ENCODE measurements at places on chromosomes 3 and 15.
A peak's percentile ranks its signal among the peaks of the same experiment; 100 is the strongest.

DNA sequence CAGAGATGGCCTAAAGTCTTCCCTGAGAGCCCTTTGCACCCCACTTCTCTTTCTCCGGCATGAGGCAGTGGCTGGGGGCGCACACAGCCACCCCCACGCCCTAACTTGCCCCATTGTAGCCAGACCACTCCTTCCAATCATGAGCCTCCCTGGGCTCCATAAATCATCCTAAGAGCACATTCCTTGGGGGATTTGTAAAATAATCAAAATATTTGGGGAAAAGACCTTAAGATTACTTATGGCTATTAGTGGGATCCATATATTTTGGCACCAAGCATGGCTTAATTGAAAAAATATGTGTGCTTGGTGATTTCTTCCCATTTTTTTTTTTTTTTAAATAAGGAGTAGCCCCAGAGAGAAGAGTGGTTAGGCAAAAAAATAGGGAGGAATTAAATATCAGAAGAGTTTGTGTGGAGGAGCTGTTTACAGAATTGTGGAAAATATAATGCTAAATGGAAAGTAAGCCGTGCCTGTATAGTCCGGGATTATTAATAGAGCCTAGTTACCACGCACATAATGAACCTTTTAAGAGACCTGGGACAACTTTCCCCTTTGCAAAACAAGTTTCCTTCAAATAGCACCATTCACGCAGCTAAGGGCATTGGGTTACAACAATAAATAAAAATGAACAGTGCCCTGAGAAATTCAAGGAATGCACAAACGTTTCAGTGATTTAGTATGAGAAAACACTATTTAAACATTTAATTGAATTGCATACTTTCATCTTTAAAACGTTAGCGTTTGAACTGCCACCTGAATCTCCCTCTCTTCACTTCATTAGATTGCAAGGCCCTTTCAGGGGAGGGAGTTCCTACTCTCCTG, 46.1 kb downstream of the SMAD6 start:
- DNase-seq: peak; percentile 29

GRCh38 chr3:7095116-7095515, 234.2 kb downstream of the GRM7 start:
- DNase-seq: no peak

DNA sequence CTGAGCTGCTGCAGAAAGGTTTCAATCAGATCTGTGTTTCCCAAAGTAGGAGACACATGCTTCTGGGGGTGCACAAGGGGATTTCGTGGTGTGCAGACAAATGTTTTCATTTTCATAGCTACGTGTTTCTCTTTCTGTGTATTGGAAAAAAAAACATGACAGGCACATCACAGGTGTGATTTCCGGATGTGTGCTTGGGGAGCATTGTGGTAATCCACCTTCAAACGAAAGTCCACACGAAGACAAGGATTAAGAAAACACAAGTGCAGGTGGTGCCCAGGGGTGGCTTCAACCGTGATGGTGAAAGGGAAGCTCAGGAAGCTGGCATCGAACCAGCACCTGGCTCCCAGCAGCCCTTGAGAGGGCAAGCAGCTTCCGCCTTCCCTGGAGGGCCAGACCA, 164.6 kb upstream of the LINGO1 start:
- DNase-seq: no peak

DNA sequence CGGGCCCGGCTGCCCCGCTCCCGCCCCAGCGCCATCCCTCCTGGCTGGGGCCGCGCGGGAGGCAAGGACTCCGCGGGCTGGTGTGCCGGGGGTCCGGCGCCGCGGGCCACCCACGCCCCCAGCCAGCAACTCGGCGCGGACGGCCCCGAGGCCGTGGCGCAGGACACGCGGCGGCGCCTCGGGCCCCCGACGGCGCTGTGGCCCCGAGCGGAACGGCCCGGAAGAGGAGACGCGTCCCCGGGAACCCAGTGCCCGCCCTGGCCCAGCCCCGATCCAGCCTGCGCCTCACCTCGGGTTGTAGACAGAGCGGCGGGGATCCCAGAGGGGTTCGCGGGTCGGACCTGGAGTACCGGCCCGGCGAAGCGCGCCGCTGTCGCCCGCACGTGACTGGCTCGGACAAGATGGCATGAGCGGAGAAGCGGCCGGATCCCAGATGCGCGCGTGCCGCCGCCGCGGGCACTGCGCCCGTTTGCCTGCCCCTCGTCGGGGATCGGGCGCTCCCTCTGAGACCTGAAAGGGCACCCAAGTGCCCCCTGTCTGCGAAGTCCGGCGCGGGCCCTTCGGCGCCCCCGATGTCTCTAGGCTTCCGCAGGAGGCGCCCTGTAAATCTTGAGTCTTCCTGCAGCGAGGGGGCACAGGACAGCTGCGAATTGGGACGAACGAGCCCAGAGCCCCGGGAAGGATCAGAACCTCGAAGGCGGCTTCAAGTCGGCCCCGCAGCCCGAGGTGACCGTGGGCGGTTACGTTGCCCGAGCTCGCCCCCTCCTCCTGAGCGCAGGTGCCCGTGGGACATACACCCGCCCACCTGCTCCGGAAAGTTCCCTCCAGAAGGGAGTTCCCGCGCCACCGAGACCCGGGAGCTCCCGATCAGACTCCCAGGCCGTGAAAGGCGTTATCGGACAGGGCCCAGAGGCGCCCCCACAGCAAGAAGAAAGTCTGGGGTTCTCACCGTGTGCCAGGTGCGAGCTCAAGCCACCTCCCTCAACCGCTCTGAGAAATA, 598 bp upstream of the SFMBT1 start:
- peak; percentile 60 for DNase-seq

- peak; percentile 81 for DNase-seq
These were observed 202.2 kb upstream of the BHLHE40 start for GRCh38 chr3:4776980-4777581.

GRCh38 chr3:133384331-133385027, 15.4 kb upstream of the BFSP2 start:
- DNase-seq: peak; percentile 67

GRCh38 chr3:101039285-101039684, 46.1 kb upstream of the ABI3BP start:
- no peak for DNase-seq

- no peak for DNase-seq
These were observed 45.1 kb downstream of the SEC22A start for GRCh38 chr3:123246866-123247265.

DNA sequence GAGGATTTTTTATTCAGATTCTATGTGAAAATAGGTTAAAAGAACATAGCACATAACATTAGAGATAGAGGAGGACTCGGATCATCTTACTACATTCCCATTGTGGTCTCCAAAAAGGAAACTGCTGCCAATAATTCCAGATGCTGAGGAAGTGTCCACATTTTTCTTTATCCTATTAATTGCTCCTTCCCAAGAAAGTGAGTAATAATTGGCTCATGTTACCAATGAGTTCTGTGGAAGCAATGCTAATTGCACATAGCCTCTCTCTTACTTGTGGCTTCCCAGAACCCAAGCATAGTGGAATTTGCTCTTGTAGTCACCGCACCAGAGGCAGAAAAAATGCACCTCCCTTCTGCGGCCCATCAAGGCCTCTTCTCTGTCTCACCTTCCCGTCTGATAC, 208.4 kb downstream of the PLOD2 start:
- no peak for DNase-seq

- no peak for DNase-seq
These were observed 111.5 kb downstream of the ZNF609 start for GRCh38 chr15:64571857-64572291.

GRCh38 chr3:47295322-47295721, 12.6 kb downstream of the KLHL18 start:
- no peak for DNase-seq

DNA sequence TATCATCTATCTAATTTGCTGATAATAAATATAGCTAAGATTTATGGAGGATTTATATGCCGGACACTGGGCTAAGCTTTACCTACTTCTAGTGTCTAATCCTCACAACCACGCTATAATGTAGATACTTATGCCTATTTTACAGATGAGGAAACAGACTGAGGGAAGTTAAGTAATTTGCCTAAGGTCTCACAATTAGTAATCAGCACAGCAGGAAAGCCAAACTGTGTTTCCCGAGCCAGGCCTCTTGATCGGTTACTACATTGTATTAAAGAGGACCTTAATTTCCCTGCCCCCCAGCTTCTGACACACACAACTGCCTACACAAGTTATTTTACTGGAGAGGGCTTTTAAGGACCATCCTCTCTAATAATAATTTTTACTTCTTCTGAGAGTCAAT, 40.9 kb downstream of the ONECUT1 start:
- no peak for DNase-seq

DNA sequence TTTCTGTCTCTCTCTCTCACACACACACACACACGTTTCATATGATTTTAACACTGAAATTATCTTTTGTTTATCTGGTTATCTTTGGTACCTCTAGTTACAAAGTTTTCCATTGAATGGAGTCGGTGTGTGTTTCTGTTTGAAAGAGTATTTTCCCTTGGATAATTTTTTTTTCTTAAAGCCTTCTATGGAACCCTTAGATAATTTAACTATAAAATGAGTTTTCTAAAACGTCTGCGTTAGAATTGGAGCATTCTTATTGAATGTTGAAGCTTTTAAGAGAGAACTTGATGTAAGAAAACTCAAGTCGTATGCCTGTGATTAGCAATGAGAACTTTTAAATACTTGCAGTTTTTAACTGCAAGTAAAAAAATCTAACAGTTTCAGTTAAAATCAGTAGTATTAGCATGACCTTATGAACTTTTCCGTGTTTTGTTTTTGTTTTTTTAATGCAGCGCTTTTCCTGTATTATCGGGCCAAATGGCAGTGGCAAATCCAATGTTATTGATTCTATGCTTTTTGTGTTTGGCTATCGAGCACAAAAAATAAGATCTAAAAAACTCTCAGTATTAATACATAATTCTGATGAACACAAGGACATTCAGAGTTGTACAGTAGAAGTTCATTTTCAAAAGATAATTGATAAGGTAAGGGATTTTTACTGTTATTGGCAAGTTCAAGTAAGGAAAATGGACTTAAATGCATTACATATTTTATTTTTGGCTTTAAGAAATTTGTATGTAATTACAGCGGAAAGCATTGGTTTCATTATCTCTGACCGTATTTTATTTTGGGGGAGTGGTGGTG, 3.0 kb downstream of the SMC4 start:
- DNase-seq: no peak

- DNase-seq: peak; percentile 87
These were observed 33.5 kb upstream of the LYZL4 start for GRCh38 chr3:42443819-42444436.

- no peak for DNase-seq
These were observed 259.6 kb upstream of the CTNNB1 start for GRCh38 chr3:40939741-40940130.

- no peak for DNase-seq
These were observed 156.8 kb upstream of the GADL1 start for GRCh38 chr3:31051226-31051625.

- DNase-seq: no peak
These were observed 161.1 kb upstream of the UBE2E1 start for GRCh38 chr3:23644676-23645075.

DNA sequence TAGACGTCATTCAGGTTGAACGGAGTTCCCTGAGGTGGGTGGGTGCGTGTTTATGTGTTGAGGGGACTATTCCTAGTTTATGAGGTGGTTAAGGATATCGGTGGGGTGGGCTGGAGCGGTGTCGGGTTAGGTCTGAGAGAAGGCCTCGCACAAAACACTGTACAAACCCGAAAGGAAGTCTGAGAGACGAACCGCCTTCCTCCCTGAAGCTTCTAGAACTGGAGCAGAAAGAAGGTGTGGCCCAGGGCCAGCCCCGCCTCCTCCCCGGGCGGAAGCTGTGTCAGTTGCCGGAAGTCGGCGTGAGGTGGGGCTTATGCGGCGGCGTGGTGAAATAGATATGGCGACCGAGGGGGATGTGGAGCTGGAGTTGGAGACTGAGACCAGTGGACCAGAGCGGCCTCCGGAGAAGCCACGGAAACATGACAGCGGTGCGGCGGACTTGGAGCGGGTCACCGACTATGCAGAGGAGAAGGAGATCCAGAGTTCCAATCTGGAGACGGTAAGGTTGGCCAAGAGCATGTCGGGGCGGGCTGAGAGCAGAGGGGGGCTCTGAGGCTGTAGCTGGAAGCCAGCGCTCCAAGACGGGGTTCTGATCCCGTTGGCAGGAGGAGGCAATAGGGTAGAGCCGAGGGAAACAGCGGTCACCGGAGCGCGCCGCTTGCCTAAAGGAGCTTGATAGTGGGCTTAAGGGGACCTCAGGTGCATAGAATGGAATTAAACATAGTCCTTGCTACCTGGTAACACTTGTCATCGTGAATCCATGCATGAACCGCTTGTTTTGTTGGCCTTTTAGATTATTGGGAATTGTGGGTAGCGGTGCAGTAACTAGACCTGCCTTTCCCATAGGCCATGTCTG, at the start of gene HYPK:
HYPK (plus strand) TSS at position 314 of the 856 bp plus-strand sequence; CDS start at position 338, 24 bp downstream.
- peak; percentile 85 for DNase-seq

DNA sequence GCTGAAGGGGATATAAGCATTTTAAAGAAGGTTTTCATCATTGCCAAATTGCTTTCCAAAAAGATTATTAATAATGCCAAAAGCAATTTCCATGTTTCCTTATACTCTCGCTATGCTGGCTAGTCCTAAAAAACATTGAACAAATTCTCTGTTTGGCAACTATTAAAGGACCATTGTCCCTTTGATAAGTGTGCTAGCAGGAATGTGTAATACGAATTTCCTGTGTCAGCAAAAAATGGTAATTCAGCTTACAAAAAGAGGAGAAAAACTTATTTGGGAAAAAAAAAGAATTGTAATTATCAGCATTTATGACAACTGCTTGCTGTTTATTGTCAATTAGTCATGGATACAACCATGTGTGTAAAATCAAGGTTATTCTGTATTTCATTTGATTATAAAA, 138.6 kb downstream of the TBL1XR1 start:
- DNase-seq: no peak

GRCh38 chr3:8759038-8759707, 10.2 kb downstream of the OXTR start:
- no peak for DNase-seq

- no peak for DNase-seq
These were observed 238.5 kb downstream of the DOCK3 start for GRCh38 chr3:50913260-50913659.

Data from SK-MEL-5 (cell line).